ENCODE measurements at places on chromosomes 3 and 15.

DNA sequence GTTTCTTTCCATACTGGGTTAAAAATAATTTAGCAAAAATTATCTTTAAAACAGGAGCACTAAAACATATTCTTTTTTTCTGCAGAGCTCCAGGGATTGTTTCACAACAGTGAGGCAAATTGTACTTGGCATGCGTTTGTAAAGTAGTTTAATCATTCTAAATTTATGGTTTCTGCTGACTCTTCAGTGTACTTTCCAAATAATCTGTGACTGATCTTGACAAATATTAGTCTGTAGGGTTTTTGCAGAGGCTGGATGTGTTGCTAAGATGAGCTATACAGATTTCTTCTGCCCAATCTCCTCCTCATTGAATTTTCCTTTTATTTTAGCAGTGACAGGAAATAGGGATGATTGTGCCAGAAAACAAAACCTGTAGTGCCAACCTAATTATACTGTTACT, 328.0 kb upstream of the MANF start:
- DNase-seq, result no peak
- H3K4me3 ChIP-seq, result no peak overlapping the region
- no peaks in the 10 kb centered on the region for H3K4me1 ChIP-seq
- no peaks in the 10 kb centered on the region for H3K36me3 ChIP-seq

GRCh38 chr15:74196175-74196574, 6.4 kb downstream of the STRA6 start:
- no peak overlapping the region for H3K27ac ChIP-seq
- no peaks in the 10 kb centered on the region for H3K4me1 ChIP-seq
- DNase-seq, result no peak
- no peaks in the 10 kb centered on the region for H3K27me3 ChIP-seq
- H3K36me3 ChIP-seq, result no peaks in the 10 kb centered on the region
- H3K4me3 ChIP-seq, result no peak overlapping the region

GRCh38 chr3:132294906-132295305, 22.3 kb upstream of the ACP3 start:
- no peaks in the 10 kb centered on the region for H3K4me1 ChIP-seq
- no peak for DNase-seq
- no peak overlapping the region for H3K27ac ChIP-seq
- H3K4me3 ChIP-seq, result no peak overlapping the region
- no peaks in the 10 kb centered on the region for H3K27me3 ChIP-seq

GRCh38 chr3:15064299-15064834, 748 bp downstream of the MRPS25 start:
- H3K27me3 ChIP-seq, result no peaks in the 10 kb centered on the region
- peak overlapping the region; percentile 94 for H3K27ac ChIP-seq
- H3K4me1 ChIP-seq, result peaks cover 18% of the 10 kb centered on the region
- DNase-seq, result no peak
- H3K4me3 ChIP-seq, result peak overlapping the region; percentile 74
- H3K36me3 ChIP-seq, result no peaks in the 10 kb centered on the region

- H3K27ac ChIP-seq, result no peak overlapping the region
- no peak for DNase-seq
- no peaks in the 10 kb centered on the region for H3K36me3 ChIP-seq
- no peaks in the 10 kb centered on the region for H3K4me1 ChIP-seq
- no peak overlapping the region for H3K4me3 ChIP-seq
- no peaks in the 10 kb centered on the region for H3K27me3 ChIP-seq
These were observed 190.9 kb downstream of the SLC9A9 start for GRCh38 chr3:143657391-143657790.

GRCh38 chr3:28449398-28449797, 100.8 kb upstream of the AZI2 start:
- H3K27me3 ChIP-seq, result no peaks in the 10 kb centered on the region
- H3K4me1 ChIP-seq, result no peaks in the 10 kb centered on the region
- H3K4me3 ChIP-seq, result no peak overlapping the region
- H3K36me3 ChIP-seq, result no peaks in the 10 kb centered on the region
- no peak overlapping the region for H3K27ac ChIP-seq
- DNase-seq, result no peak

DNA sequence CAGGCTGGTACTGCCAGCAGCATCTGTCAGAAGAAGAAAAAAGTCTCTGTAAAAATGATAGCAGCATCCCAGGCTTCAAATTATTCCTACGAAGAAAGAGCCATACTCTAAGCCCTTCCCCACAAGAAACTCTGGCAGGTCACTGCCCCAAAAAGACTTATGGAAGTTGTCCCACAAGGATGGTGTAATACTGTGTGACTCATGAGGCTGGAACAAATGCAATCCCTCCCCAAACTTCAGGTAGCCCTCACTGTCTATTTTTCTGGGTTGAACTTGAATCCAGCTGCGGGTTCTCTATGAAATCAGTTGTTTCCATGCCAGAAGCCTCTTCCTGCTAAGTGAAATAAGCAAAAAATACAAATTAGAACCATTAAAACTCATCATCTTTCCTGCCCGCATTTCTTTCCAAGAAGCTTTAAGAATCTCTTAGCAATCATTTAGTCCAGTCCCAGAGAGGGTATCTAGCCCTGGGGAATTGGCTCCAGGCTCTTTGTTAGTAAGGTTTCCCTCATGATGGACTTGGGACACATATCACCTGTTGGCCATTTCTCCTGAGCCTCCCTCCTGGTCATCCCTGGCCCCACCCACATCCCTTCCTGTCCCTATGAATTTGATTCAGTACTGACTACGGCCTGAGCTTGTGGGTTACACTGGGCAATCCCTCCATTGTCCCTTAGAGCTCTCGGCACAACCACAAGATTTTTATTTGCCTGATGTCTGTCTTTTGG, 51.7 kb downstream of the FAM174B start:
- DNase-seq, result no peak
- no peak overlapping the region for H3K4me3 ChIP-seq
- peaks cover 6% of the 10 kb centered on the region for H3K4me1 ChIP-seq
- H3K36me3 ChIP-seq, result no peaks in the 10 kb centered on the region

GRCh38 chr15:67146875-67147381, 81.5 kb downstream of the SMAD3 start:
- H3K4me3 ChIP-seq, result no peak overlapping the region
- H3K27ac ChIP-seq, result peak overlapping the region; percentile 77
- no peaks in the 10 kb centered on the region for H3K36me3 ChIP-seq

GRCh38 chr3:23344886-23345285, 141.8 kb downstream of the UBE2E2 start:
- peaks cover 8% of the 10 kb centered on the region for H3K4me1 ChIP-seq
- H3K4me3 ChIP-seq, result no peak overlapping the region
- no peaks in the 10 kb centered on the region for H3K36me3 ChIP-seq
- no peaks in the 10 kb centered on the region for H3K27me3 ChIP-seq

- DNase-seq, result no peak
- H3K36me3 ChIP-seq, result no peaks in the 10 kb centered on the region
- H3K27ac ChIP-seq, result no peak overlapping the region
- no peaks in the 10 kb centered on the region for H3K27me3 ChIP-seq
- H3K4me1 ChIP-seq, result no peaks in the 10 kb centered on the region
These were observed 376.4 kb downstream of the CTNNB1 start for GRCh38 chr3:41575724-41576123.

DNA sequence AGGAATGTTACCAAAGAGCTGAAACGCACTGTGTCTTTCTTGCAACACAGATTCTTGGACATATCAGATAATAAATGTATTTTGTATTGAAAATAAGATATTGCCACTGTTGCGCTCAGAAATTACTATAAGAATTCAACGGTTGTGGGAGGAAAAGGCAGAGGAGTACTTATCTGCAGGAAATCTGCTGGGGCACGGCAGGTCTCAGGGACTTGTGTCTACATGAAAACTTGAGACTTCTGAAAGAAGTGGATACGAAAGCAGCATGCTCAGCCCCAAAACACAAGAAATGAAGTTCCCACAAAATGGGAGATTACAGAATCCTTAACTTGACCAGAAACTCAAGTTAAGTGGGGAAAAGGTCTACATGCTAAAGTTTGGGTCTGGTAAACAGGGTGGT, 86.5 kb downstream of the IGSF11 start:
- no peaks in the 10 kb centered on the region for H3K4me1 ChIP-seq
- DNase-seq, result no peak
- no peaks in the 10 kb centered on the region for H3K36me3 ChIP-seq

DNA sequence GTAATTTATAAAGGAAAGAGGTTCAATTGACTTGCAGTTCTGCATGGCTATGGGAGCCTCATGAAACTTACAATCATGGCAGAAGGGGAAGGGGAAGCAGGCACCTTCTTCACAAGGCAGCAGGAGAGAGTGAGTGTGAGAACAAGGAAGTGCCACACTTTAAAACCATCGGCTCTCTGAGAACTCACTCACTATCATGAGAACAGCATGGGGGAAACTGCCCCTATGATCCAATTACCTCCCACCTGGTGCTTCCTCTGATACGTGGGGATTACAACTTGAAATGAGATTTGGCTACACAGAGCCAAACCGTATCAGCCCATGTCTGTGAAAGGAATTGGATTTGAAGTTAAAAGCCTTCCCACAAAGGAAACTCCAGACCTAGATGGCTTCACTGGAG, 39.1 kb downstream of the TKT start:
- H3K27ac ChIP-seq, result no peak overlapping the region
- no peaks in the 10 kb centered on the region for H3K4me1 ChIP-seq
- H3K27me3 ChIP-seq, result no peaks in the 10 kb centered on the region
- DNase-seq, result no peak

- DNase-seq, result no peak
- no peak overlapping the region for H3K4me3 ChIP-seq
- H3K36me3 ChIP-seq, result no peaks in the 10 kb centered on the region
- no peaks in the 10 kb centered on the region for H3K4me1 ChIP-seq
- no peak overlapping the region for H3K27ac ChIP-seq
- H3K27me3 ChIP-seq, result no peaks in the 10 kb centered on the region
These were observed 86.4 kb downstream of the NSMCE3 start for GRCh38 chr15:29183071-29183831.

- DNase-seq, result no peak
- no peaks in the 10 kb centered on the region for H3K27me3 ChIP-seq
- H3K36me3 ChIP-seq, result no peaks in the 10 kb centered on the region
- H3K27ac ChIP-seq, result no peak overlapping the region
These were observed 146.4 kb upstream of the PFN2 start for GRCh38 chr3:150117076-150117475.

GRCh38 chr3:160929595-160929994, 173.6 kb downstream of the PPM1L start:
- no peak overlapping the region for H3K4me3 ChIP-seq
- peaks cover 17% of the 10 kb centered on the region for H3K4me1 ChIP-seq
- H3K27me3 ChIP-seq, result no peaks in the 10 kb centered on the region
- no peak overlapping the region for H3K27ac ChIP-seq
- no peaks in the 10 kb centered on the region for H3K36me3 ChIP-seq

DNA sequence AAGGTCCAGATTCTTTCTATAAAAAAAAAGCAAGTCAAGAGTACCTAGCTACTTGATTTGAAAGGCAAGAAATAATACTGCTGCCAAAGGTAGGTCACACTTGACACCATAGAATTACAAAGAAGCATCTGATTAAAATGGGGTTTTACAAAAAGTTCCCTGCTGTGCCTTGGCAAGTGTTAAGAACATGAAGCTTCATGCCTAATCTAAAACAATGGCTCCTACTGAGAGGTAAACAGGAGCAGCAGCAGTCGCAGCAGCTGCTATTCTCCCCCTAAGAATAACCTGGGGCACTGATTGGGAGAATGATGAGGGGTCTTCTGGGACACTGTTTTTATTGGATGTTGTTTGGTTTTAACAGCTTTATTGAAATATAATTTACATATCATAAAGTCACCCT, 14.1 kb downstream of the UBP1 start:
- H3K4me1 ChIP-seq, result peaks cover 43% of the 10 kb centered on the region
- no peak for DNase-seq
- H3K36me3 ChIP-seq, result peaks cover 15% of the 10 kb centered on the region
- H3K27me3 ChIP-seq, result no peaks in the 10 kb centered on the region
- H3K4me3 ChIP-seq, result no peak overlapping the region

- H3K36me3 ChIP-seq, result no peaks in the 10 kb centered on the region
- peaks cover 24% of the 10 kb centered on the region for H3K4me1 ChIP-seq
- DNase-seq, result no peak
These were observed 192.6 kb downstream of the PDZRN3 start for GRCh38 chr3:73432023-73432705.

GRCh38 chr3:70076396-70076795, 76.9 kb downstream of the SAMMSON start:
- H3K4me1 ChIP-seq, result no peaks in the 10 kb centered on the region
- H3K36me3 ChIP-seq, result no peaks in the 10 kb centered on the region
- no peak overlapping the region for H3K27ac ChIP-seq
- no peak overlapping the region for H3K4me3 ChIP-seq
- no peak for DNase-seq

- H3K4me1 ChIP-seq, result no peaks in the 10 kb centered on the region
- H3K4me3 ChIP-seq, result no peak overlapping the region
- H3K27me3 ChIP-seq, result no peaks in the 10 kb centered on the region
- no peak for DNase-seq
These were observed 4.3 kb upstream of the CCR4 start for GRCh38 chr3:32946973-32947788.

DNA sequence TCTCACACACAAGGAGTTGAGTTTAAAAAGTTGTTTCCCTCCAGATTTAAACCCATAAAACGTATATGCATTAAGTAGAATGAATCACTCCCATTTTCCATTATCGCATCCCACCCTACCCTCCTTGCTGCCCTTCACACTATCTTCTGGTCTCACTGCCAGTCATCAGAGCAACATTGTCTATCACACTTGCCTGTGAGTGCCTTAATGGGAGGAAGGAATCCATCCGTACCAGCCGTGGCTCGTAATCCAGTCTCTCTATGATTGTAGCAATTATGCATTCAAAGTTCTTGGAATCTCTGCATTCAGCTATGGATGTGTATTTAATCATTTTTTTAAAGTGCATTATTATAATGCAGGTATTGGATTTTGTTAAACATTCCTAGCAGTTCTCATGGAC, 1.9 kb downstream of the TMEM266 start:
- no peaks in the 10 kb centered on the region for H3K36me3 ChIP-seq
- H3K4me3 ChIP-seq, result no peak overlapping the region
- peaks cover 3% of the 10 kb centered on the region for H3K27me3 ChIP-seq
- DNase-seq, result no peak

- no peak for DNase-seq
- H3K4me1 ChIP-seq, result no peaks in the 10 kb centered on the region
- H3K27me3 ChIP-seq, result no peaks in the 10 kb centered on the region
- H3K27ac ChIP-seq, result no peak overlapping the region
- no peak overlapping the region for H3K4me3 ChIP-seq
These were observed 32.6 kb upstream of the SPATA16 start for GRCh38 chr3:173173652-173174051.

GRCh38 chr3:123789160-123789559, 95.0 kb downstream of the MYLK start:
- H3K36me3 ChIP-seq, result no peaks in the 10 kb centered on the region
- DNase-seq, result no peak
- no peak overlapping the region for H3K27ac ChIP-seq
- H3K4me1 ChIP-seq, result no peaks in the 10 kb centered on the region

DNA sequence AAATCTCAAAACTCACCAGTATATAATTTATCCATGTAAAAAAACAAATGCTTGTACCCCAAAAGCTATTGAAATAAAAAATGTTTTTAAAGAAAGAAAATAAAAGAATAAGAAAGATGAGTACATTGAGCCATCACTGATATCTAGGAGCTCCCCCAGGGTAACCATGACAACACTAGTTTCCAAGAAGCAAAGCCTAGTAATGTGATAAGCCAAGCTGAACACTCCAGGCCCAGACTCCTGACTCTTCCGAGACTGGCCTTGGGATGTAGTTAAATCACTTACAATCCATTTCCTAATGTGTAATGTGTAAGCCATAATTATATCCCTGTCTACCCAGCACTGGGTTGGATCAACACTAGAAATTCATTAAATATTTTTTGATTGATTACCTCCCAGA, 21.1 kb upstream of the ATP8B4 start:
- H3K4me3 ChIP-seq, result no peak overlapping the region
- H3K4me1 ChIP-seq, result no peaks in the 10 kb centered on the region
- no peak for DNase-seq

- H3K4me1 ChIP-seq, result no peaks in the 10 kb centered on the region
- no peak for DNase-seq
- no peaks in the 10 kb centered on the region for H3K36me3 ChIP-seq
- no peak overlapping the region for H3K4me3 ChIP-seq
These were observed 1124.2 kb downstream of the NAALADL2 start for GRCh38 chr3:175983379-175983778.

Data from gastrocnemius medialis (tissue), 4 donors.